ENCODE measurements at places on chromosomes 13 and 19. TPM values are rescaled to one million over a fixed set of nuclear protein-coding genes. Genes with fewer than 3 reads are reported as not detected.

ZNF835 gene
- not detected for polyA plus RNA-seq

GRK1 gene
- not detected for polyA plus RNA-seq

CEACAM20 gene
- polyA plus RNA-seq = not detected

RTBDN gene
- polyA plus RNA-seq = 0.14 TPM

JAK3 gene
- polyA plus RNA-seq = 1.5 TPM

CRX gene
- polyA plus RNA-seq = not detected

BICRA gene
- 3.5 TPM for polyA plus RNA-seq

XRCC1 gene
- polyA plus RNA-seq = 21.3 TPM

MARK4 gene
- polyA plus RNA-seq = 20.3 TPM

HCST gene
- 0.93 TPM for polyA plus RNA-seq

NPAS1 gene
- 7.4 TPM for polyA plus RNA-seq

Measured in IMR-90 (cell line).